ENCODE measurements at places on chromosomes 5 and 9.

DNA sequence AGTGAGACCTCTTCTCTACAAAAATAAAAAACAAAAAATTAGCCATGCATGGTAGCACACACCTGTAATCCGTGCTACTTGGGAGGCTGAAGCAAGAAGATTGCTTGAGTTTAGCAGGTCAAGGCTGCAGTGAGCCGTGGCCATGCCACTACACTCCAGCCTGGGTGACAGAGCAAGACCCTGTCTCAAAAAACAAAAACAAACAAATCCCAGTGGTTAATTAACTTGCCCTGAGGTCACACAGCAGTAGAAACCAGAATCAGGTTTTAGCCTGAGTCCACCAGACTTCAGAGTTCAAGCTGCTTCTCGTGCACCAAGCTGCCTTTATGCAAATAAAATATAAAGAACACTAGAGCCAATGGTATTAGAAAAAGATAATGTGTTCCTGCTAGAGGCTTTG is 169.7 kb downstream of the GOLPH3 start:
- DNase-seq: no peak

- no peak for DNase-seq
These were observed 14.1 kb downstream of the RGS3 start for GRCh38 chr9:113477661-113478060.

DNA sequence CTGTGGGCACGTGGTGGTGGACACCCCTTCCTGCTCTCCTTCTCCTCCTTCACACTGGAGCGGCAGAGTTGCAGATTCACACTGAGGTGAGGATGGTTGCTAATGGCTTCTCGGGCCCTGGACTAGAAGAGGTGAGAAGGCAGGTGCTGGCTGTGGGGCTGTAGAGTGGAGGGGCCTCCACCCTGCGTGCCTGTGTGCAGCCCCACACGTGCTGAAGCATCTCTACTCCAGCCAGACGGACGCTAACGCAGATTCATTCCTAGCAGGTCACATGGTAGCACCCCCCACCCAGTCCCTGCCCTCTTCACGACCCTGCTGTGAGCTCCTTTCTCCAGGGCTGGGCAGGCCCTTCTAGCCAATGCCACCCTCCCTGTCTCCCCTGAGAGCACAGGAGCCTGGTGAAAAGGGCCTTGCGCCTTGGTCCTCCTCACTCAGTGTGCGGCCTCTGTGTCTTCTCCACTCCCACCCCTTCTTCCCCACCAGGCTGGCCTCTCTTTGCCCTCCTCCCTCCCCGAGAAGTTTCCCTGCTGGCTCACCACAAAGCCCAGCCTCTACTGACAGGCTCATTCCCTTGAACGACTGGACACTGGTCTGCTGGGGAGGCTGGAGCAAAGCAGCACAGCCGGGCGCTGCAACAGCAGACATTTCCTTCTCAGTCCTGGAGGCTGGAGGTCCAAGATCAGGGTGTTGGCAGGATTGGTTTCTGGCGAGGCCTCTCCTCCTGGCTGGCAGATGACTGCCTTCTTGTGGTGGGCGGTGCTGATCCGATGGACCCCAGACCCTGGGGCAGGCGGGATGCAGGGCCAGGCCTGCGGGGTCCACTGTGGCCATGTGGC is 14.2 kb downstream of the CACNA1B start:
- DNase-seq: no peak

DNA sequence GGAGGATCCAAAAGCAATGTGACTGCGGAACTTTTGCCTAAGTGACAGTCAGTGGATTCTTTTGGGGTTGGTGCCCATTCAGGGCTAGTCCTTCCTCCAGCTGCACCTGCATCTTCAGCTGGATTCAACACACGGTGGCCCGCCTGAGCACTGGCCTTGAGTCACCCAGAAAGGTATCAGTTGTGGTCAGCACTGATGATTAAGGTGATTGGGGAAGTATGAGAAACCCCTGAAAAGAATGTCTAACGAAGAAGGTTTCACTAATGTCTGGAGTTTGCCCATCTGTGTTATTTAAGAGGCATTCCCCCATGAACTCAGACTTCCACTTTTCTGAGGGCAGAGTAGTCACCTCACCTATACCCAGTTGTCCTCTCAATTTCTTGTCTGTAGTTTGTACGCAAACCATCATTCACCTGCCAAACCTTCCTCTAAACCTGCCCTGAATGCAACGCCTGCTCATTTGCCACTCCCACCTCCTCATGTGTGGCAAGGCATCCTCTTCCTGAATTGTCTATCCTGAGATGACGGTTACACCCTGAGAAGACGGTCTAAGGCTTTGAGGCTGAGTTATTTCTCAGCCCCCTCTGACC is 27.2 kb downstream of the CSF2 start:
- no peak for DNase-seq

GRCh38 chr5:61496446-61496845 is 164.4 kb downstream of the ZSWIM6 start:
- no peak for DNase-seq

DNA sequence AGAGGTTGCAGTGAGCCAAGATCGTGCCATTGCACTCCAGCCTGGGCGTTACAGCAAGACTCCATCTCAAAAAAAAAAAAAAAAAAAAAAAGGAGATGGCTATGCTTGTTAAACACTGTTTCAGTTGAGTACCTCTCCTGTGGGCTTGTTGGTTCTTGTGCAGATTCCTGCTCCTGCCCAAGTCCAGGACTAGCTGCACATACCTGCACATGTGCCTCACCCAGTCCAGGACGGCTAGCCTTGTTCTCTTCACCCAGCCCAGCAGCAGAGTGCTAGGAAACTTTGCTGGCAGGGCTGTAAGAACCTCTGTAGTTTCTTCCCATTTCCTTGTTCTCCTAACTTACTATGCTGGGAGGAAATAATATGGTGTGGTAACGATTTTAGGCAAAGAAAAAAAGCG is 234.1 kb upstream of the DMRT1 start:
- no peak for DNase-seq

GRCh38 chr9:107707428-107707837 is 217.9 kb upstream of the KLF4 start:
- no peak for DNase-seq

DNA sequence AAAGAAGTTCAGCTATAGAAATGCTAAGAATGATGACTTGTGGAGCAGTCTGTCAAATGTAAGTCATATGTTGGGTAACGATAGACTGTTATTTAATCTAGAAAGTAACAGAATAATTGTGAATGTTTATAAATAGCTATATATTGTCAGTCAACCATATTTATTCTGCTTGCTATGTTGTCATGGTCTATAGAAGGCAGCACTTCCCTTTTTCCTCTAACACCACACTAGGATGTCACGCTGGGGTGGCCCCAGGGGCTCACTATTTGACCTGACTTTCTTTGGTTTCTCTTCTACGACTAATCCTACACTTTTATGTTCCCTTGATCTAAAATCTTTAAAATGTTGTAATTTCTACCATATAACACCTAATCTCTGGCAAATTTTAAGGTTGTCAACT is 20.5 kb downstream of the ERAP2 start:
- DNase-seq: no peak

- peak; percentile 42 for DNase-seq
These were observed 19.7 kb downstream of the CAMSAP1 start for GRCh38 chr9:135887585-135888050.

DNA sequence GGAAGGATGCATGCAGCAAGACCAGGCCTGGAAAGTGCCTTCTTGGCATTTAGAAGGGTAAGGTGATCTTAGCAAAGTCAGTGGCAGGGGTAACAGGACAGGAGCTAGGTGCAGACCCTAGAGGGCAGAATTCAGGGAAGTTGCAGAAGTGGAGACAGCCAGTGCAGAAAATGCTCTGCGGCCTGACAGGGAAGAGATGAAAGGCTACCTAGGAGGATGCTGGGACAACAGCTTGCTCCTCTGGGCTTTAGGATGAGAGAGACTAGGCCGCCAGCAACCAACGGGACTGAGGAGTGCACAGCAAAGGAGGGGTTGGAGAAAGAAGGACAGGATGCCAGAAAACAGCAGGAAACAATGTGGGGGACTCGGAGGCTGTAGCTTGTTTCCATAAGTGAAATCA is 219.9 kb downstream of the FSTL4 start:
- no peak for DNase-seq

GRCh38 chr5:103645816-103646215 is 83.2 kb upstream of the NUDT12 start:
- no peak for DNase-seq

DNA sequence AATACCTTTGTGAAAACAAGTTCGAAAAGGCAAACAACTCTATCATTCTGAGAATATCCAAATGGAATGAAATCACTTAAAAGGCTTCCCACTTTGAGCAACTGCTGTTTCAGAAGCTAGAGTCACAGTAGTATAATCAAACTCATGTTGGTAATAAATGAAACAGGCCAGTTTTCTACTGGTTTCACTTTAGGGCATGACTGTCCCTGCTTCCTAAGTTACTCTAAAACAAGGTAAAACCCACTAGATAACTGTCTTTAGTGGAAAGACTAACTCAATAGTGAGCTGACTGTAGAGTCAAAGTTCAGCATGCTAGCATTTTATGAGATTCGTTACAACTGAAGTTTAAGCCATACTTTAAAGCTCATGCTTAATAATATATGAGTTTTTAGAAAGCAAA is 6.0 kb downstream of the CDC26 start:
- no peak for DNase-seq

DNA sequence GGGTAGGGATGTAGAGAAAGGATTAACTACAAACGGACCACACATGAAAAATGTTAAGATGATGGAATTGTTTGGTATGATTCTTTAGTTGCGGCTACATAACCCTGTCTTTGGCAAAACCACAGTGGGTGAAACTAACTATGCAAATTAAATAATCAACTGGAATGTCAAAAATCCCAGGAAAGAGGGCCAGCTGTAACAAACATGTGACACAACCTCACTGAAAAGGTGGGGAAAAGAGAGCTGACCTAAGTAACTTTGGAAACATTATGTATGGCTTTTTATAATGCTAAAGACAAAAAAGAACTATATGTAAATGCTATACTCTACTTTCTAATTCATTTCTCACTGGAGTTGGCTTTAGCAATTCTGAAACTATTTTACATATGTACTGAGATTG is 252.0 kb downstream of the MRPS30 start:
- DNase-seq: no peak

- no peak for DNase-seq
These were observed 1410.7 kb upstream of the C9orf72 start for GRCh38 chr9:28984016-28984415.

GRCh38 chr5:158064334-158065123 is 205.6 kb upstream of the CLINT1 start:
- DNase-seq: no peak

DNA sequence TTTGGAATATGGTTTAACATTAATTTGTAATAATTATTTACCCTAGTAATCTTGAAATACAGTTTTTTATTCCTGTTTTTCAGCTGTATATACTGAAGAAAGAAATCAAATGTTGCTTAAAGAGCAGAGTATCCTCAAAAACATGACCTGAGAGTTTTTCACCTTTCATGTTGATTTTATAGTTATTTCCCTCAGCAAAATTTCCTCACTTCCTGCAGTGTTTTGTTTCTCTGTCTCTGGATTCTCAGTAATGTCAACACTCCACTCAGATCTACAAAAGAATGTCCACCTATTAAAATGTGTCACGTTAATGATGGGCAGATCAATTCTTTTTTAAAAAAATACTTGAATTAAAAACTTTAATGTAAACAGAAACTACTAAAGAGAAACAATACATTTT is 398.3 kb downstream of the ANXA1 start:
- no peak for DNase-seq

GRCh38 chr5:110062246-110062645 is 372.5 kb downstream of the MAN2A1 start:
- no peak for DNase-seq

GRCh38 chr5:124504081-124504916 is 242.1 kb downstream of the ZNF608 start:
- DNase-seq: no peak

Data from activated CD4-positive, alpha-beta T cell treated with anti-CD3 and anti-CD28 coated beads for 4 hours (primary cell).